ENCODE measurements at places on chromosomes 2 and 18. TPM values are rescaled to one million over a fixed set of nuclear protein-coding genes. Genes with fewer than 3 reads are reported as not detected.

The SF3B1 gene
- 706 TPM for total RNA-seq

GRCh38 chr2:120189189-120189588 is 34.0 kb downstream of the TMEM185B start:
- no peaks in the 10 kb centered on the region for H3K4me1 ChIP-seq
- no peak overlapping the region for H3K27ac ChIP-seq
- no peak overlapping the region for H3K4me3 ChIP-seq
- DNase-seq = no peak

DNA sequence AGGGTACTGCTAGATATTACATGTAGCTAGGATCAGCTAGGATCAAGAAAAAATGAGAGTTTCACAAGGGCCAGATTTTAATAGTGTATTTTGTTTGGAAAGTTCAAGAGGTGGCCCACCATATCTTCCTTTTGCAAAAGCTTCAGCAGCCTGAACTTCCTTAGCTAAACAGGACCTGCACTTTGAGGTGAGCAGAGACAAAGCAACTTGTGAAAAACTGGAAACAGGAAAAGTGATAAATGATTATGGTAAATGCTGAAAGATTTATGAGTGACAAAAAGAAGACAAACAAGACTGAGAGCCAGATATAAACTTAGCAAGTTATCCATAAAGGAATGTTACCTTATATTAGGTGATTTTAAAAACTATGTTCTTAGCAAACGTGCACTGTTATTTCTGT is 123.6 kb downstream of the ZNF521 start:
- H3K4me3 ChIP-seq = no peak overlapping the region
- no peaks in the 10 kb centered on the region for H3K27me3 ChIP-seq
- H3K4me1 ChIP-seq = peaks cover 11% of the 10 kb centered on the region

DNA sequence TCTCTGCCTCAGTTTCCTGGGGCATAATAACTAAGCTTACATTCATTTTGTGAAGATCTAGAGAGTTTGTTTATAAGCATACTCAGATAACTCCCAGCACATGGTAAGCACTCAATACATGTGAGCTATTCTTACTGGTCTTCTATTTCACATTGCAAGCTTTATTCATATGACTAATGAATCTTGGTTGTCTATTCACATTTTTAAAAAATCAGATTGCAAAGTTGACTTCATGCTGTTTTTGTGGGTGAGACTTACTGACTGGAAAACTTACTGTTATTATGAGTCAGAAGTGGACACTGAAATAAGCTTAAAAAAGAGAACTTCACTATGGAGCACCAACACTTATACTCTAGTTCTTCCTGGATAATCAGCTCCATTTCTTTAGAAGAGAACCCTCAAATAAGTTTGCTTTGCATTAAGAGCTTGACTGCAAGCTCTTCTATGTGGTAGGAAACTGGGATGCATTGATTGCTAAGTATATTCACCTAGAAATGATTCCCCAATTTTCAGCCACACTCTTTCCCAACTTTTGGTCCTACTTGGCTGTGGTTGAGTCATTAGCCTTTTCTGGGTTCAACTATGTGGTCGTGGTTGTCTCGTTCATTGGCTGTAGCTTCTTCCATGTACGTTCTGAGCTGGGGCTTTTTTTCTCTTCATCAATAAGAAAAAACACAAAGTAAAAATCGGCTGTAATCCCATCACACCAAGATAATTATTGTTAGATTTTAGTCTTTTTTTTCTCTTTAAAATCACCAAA is 29.5 kb upstream of the RBMS1 start:
- H3K4me3 ChIP-seq = no peak overlapping the region
- H3K4me1 ChIP-seq = peaks cover 2% of the 10 kb centered on the region
- no peaks in the 10 kb centered on the region for H3K27me3 ChIP-seq
- no peaks in the 10 kb centered on the region for H3K36me3 ChIP-seq
- DNase-seq = peak; percentile 80
